Fibroblast of villous mesenchyme (primary cell): ENCODE measurements at places on chromosomes 3 and 15. TPM values are rescaled to one million over a fixed set of nuclear protein-coding genes. Genes with fewer than 3 reads are reported as not detected.
A peak's percentile ranks its signal among the peaks of the same experiment; 100 is the strongest.

Gene DISP2
- total RNA-seq: under 0.01 TPM in 2 replicates

Gene RNF13
- 48.3 and 77.3 TPM in 2 replicates for total RNA-seq

DNA sequence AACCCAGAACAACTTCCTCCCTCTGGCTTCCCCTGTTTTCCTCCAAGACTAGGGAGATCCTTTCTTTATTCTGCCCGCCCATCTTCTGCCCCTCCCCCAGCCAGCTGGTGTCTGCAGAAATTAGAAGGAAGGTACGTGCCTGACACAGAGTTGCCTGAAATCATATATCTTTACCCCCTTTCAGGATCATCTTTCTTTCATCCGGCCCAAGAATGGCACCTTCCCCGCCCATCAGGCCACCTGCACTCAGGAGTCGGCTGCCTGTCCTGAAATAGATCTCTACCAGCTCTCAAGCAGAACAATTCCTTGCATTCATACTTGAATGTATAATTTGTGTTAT, 133.7 kb downstream of the VGLL4 start:
- DNase-seq: no peak

DNA sequence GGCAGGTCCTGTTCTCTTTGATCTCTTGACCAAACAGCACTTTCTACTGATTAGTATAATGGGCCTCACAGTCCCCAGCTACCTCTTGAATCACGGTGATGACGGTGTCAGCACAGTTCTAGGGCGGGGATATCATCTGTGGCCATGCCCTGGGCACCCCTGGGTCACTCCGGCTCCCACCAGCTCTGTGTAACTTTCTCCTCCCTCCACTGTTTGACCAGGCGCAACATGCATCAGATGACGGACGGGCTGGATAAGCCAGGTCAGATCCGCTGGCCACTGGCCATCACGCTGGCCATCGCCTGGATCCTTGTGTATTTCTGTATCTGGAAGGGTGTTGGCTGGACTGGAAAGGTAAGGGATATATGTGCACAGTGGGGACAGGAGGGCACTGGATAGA, 29.6 kb downstream of the SLC6A1 start:
- no peak for DNase-seq

Gene GALNT15
- 4.7 and 8.4 TPM in 2 replicates for total RNA-seq

Gene AGTR1
- total RNA-seq: 0.43 and 1.6 TPM in 2 replicates

DNA sequence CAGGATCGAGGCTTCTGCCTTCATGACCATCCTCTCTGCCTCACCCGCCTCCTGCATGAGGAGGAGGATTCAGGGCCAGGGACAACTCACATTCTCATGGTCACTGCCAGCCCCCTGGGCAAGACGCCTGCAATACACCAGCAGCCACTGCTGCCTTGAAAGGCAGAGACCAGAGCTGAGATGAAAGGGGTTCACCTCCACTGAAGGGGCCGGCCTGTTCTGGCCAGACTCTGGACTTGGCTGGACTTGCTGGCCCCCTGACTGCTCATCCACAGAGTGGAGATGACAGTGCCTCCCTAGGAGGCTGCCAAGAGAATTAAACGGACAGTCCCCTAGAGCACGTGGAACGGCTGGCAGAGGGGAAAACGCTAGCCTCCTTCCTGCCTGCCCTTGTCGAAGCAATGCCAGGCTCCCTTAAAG, 35.2 kb downstream of the MGLL start:
- DNase-seq: no peak

Gene PLA2G4D
- not detected in 2 replicates for total RNA-seq

- no peak for DNase-seq
Observed at GRCh38 chr3:50610992-50611463, 546 bp downstream of the CISH start.

DNA sequence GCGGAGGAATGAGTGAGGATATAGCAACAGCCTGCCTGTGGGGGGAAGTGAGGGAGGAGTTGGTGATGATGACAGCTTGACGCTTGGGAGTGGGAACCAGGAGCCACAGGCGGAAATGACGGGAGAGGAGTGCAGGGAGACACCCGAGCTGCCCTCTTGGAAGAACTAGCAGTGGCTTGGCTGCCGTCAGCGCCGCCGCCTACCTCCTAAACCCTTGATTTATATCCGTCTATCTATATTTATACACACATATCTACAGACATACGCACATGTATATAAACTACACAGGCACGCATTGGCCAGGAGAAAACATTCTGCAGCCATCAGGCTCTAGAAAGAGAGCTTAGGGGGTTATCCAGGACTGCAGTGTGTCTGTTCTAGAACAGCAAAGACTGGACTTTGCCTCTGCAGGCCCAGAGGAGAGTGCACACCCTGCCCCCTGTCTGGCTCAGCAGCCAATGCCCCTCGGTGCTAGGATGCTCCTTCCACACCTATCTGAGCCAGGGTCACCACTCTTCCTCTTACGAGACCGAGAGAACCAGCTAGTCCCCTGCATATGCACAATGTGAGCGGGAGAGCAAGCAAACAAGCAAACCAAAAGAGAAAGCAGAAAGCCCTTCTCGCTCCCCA, 45.3 kb upstream of the MAGEF1 start:
- DNase-seq: peak; percentile 97

Gene ITPKA
- 0.86 and 1.6 TPM in 2 replicates for total RNA-seq

Gene ECE2
- total RNA-seq: not detected in 2 replicates

DNA sequence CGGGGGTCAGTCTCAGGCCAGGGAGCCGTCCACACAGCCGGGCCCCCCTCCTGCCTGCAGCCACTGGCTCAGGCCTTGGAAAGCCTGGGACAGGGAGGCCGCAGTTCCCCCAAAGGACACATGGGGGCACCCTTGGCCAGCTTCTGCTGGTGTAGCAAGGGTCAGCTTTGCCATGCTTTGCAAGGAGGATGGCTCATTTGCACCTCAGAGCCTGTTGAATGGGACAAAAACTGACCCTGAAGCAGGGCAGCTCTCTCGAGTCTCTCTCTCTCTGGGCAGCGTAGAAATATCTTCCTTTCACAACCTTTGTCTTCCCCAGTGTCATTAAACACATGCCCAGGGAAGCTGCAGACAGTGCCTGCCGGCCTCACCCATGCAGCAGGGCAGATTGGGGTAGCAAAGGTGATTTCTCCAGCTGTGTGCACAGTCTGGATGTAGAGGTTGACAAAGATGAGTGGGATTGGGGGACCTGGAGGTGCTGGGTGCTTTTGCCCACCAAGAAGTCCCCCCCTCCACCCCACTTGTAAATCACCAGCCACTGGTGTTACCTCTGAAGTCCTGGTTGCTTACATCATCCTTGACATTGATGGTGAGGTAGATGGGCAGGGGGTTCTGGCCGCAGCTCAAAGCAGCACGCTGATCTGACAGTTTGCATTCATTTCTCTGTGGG, 17.4 kb upstream of the EHD4 start:
- peak; percentile 70 for DNase-seq

DNA sequence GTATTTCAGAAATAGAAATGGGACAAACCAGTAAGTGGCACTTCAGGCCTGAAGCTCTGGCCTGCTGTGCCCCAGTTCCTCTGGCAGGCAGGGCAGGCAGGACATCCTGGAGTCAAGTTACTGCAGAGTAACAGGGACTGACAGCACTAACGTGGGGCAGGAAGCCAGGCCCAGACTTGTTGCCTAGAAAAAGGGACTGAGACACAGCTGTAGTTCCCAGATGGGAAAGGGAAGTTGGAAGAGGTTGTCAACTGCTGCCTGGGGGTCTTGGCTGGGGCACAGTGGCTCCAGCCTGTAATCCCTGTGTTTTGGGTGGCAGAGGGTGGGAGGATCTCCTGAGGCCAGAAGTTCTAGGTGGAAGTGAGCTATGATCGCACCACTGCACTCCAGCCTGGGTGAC, 171.9 kb downstream of the FMN1 start:
- peak; percentile 59 for DNase-seq

- DNase-seq: no peak
Observed at GRCh38 chr3:76826861-76827260, 213.0 kb upstream of the ROBO2 start.

Gene CPLX3
- not detected in 2 replicates for total RNA-seq

Gene CSPG4
- total RNA-seq: 86.8 and 87.0 TPM in 2 replicates

Gene DPPA4
- not detected in 2 replicates for total RNA-seq

GRCh38 chr3:42507252-42507651, 4.8 kb downstream of the VIPR1 start:
- DNase-seq: no peak

DNA sequence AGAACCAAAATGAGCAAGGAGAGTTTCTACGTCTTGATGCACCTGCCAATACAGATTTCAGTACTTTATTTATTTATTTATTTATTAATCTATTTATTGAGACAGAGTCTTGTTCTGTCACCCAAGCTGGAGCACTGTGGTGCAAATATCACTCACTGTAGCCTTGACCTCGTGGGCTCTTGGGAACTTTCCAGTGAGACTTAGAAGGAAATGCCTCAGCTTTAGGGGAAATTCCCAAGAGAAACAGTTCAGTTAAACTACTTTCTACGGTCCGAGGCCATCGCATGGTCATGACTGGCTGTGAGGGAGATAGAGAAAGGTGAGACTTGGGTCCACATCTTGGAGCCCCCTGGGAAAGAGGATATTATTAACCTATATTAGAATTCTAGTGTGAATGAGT, 47.0 kb upstream of the HERC1 start:
- DNase-seq: no peak

Gene LRRIQ4
- total RNA-seq: 0.32 TPM in 1 of 2 replicates, not detected in the other

Gene ITGA11
- 87.7 and 159 TPM in 2 replicates for total RNA-seq

Gene UROC1
- under 0.01 TPM in 1 of 2 replicates, not detected in the other for total RNA-seq

Gene CLRN1
- total RNA-seq: not detected in 2 replicates

DNA sequence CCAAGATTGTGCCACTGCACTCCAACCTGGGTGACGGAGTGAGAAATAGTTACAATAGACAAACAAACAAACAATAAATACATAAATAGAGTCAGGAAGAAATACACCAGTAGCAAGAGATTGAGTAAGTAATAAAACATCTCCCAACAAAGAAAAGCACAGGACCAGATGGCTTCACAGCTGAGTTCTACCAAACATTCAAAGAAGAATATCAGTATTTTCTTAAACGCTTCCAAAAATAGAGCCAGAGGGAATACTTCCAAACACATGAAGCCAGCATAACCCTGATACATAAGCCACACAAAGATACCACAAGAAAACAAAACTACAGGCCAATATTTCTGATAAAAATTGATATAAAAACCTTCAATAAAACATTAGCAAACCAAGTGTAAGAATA, 30.7 kb upstream of the IGSF10 start:
- peak; percentile 30 for DNase-seq

DNA sequence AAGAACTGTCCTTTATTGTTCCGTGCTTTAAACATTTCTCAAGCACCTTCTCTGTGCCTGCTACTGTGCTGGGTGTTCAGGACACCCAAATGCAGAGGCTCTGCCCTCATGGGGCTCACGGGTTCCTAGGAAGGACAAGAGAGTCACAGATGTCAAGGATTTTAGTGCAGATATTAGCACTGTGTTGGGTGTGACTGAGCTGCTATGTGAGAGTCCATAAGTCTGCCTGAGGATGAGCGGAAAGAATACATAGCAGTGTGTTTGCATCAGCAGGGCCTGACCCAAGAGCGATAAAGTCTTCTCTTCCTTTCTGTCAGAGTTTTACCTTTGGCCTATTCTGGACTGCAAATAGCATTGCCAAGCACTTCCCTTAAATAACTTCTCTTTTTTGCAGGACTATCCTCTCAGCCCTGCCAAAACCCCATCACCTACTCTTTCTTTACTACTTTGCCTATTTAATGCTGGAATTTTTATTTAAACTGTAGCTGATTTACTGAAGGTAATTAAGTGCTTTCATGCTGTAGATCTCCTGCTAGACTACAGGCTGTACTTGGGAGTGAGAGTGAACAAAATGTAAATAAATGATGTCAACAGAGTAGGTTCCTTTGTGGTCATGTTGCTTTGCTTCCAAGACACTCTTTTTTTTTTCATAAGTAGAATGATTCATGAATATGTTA, 459.4 kb upstream of the TPRG1 start:
- DNase-seq: peak; percentile 81

DNA sequence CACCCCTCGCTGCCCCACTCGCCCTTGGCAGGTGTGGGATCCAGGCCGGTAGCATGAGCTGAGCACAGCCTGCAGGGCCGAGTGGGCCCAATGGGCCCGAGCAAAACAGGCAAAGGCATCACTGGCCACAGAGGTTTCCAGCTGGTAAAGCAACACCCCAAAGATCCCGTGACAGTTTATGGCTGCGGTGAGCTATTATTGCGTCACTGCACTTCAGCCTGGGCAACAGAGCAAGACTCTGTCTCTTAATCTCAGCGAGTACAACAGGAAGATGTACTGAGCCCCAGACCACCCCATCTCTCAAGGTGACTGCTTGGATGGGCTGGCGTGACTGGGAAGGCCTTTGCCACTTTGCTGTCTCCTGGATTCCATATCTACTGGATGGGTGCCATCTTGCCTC, 4.3 kb downstream of the JMJD7 start:
- no peak for DNase-seq

DNA sequence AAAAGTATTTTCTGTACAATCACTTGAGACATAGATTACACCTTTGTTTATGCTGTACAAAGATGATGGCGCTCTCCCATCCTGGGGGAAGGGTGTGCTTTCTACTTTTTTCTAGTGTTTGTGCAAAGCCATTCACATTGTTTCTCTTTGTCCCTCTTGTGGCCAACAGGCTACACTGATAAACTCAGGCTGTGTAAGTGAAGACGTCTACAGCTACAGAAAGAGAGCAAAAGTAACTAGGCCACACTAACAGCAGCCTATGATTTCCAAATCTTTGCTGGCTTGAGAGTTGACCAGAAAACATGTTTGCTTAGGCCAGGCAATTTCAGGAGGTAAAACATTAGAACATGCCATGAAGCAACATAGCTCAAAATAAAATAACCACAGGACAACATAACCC, 75.1 kb downstream of the FOXB1 start:
- no peak for DNase-seq

- no peak for DNase-seq
Observed at GRCh38 chr3:52030714-52031310, 25.6 kb downstream of the DUSP7 start.

GRCh38 chr3:140035871-140036270, 100.9 kb downstream of the CLSTN2 start:
- no peak for DNase-seq

- DNase-seq: no peak
Observed at GRCh38 chr15:55270291-55270690, 19.3 kb downstream of the RAB27A start.

- DNase-seq: peak; percentile 76
Observed at GRCh38 chr3:196055683-196056270, 26.1 kb downstream of the TFRC start.

Gene PYGO1
- total RNA-seq: 9.0 and 12.5 TPM in 2 replicates
